ENCODE measurements at places on chromosomes 11 and 22. TPM values are rescaled to one million over a fixed set of nuclear protein-coding genes. Genes with fewer than 3 reads are reported as not detected.

The SHISAL1 gene
- total RNA-seq, result 3.3 TPM

The MOB2 gene
- 40.6 TPM for total RNA-seq

The ANAPC15 gene
- total RNA-seq, result 17.0 TPM

The SEPTIN3 gene
- not detected for total RNA-seq

The SCN4B gene
- total RNA-seq, result not detected

- peaks cover 100% of the 10 kb centered on the region for H3K36me3 ChIP-seq
- no peaks in the 10 kb centered on the region for H3K4me1 ChIP-seq
- H3K27ac ChIP-seq, result no peak overlapping the region
- no peak overlapping the region for H3K4me3 ChIP-seq
- H3K27me3 ChIP-seq, result no peaks in the 10 kb centered on the region
These were observed 11.7 kb downstream of the ZNF195 start for GRCh38 chr11:3367221-3367620.

DNA sequence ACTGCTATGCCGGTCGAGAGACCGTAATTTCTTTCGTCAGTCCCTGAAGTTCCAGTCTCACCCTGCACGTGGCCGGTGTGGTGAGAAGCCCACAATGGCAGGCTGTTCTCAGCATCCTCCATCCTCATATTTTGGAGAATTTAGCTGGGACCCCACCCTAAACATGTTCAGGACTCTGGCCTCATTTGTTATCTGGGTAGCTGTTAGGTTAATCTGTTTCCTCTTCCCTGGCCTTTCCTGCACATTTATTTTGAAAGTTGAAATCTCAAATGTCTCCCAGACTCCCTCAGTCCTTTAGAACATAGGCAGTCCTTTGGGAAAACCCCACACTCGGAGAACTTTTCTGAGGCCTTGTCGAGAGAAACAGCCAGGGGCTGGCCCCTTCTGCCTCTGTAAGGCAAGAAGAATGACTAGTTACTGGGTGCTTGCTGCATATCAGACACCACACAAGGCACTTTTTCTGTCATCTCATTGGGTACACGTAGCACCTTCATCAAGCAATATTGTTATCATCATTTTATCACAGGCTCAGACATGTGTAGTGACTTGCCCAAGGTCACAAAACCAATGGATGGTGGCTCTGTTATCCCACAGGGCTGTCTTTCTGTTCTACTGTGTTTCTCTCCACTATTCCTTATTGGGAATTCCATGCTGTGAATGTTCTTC, 109.3 kb upstream of the CRYBB3 start:
- H3K27ac ChIP-seq, result no peak overlapping the region
- H3K36me3 ChIP-seq, result no peaks in the 10 kb centered on the region
- H3K4me3 ChIP-seq, result no peak overlapping the region
- DNase-seq, result no peak

DNA sequence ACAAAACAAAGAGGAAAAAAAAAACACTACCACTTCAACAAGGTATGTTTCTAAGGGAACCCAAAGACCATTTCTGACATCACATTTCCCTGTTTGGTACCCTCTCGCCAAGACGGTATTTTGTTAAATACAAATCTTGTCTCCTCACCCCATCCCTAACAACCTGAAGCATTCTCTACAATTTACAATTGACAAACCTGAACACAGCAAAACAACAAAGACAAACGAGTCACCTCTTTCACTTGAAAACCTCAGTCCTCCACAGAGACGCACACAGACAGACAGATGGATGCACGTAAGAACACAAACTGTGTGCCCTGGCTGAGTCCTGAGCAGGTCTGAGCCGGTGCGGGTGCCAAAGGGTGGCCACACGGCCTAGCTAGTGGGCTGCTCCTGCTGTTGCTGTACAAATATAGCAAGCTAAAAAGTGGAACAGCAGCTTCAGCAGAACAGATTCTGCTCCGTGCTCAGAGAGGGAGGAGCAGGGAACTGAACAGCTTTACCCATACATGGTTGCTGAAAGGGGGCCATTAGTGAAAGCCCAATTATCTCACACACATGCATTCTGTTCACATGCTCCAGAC, 28.5 kb downstream of the CELF1 start:
- H3K27ac ChIP-seq, result peak overlapping the region; percentile 67
- H3K36me3 ChIP-seq, result peaks cover 6% of the 10 kb centered on the region
- H3K4me3 ChIP-seq, result peak overlapping the region; percentile 32
- peaks cover 39% of the 10 kb centered on the region for H3K4me1 ChIP-seq
- peak; percentile 68 for DNase-seq
- H3K27me3 ChIP-seq, result no peaks in the 10 kb centered on the region

GRCh38 chr11:94129512-94130297, 1.1 kb downstream of the PANX1 start:
- H3K27me3 ChIP-seq, result no peaks in the 10 kb centered on the region
- peak overlapping the region; percentile 98 for H3K27ac ChIP-seq
- no peak for DNase-seq
- H3K36me3 ChIP-seq, result no peaks in the 10 kb centered on the region

- H3K27me3 ChIP-seq, result no peaks in the 10 kb centered on the region
- peaks cover 7% of the 10 kb centered on the region for H3K4me1 ChIP-seq
- H3K36me3 ChIP-seq, result peaks cover 25% of the 10 kb centered on the region
- no peak overlapping the region for H3K27ac ChIP-seq
- DNase-seq, result no peak
These were observed 48.4 kb upstream of the RAB1B start for GRCh38 chr11:66219846-66220565.

- peaks cover 10% of the 10 kb centered on the region for H3K4me1 ChIP-seq
- H3K27me3 ChIP-seq, result no peaks in the 10 kb centered on the region
- no peak overlapping the region for H3K4me3 ChIP-seq
- H3K36me3 ChIP-seq, result peaks cover 29% of the 10 kb centered on the region
- DNase-seq, result no peak
- H3K27ac ChIP-seq, result no peak overlapping the region
These were observed 104.6 kb downstream of the ALX4 start for GRCh38 chr11:44205352-44205751.

DNA sequence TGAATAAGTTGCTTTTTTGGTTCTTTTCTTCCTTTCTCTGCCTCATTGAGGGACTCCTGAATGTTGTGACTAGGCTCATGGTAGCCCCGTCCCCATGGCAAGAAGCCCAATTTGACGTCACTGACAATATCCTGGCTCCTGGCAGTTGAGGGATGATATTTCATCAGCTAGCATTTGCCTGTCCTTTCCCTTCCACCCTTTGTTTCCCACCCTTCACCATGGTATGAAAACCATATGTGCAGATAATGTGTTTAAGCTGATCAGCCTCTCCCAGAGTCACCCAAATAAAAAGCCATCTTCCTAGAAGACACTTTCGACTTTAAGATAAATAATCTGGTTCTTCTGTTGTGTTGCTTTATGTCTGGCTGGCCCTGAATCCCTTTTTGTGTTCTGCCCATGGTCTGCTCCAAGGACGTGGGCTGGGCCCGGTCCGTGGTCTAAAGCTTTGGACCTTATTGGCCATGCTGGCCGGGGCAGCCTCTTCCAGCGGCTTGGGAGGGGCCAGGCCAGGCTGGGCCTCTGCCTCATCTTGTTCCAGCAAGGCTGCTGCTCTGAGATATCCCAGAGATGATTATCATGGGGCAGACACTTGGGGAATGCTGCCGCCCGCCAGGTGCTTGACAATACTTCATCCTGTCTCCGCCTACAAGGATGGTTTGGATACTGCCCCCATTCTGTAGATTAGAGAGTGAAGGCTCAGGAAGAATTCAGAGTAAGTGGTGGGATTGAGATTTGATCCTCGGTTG, 5.1 kb downstream of the TSPAN18 start:
- peak; percentile 74 for DNase-seq
- H3K36me3 ChIP-seq, result no peaks in the 10 kb centered on the region
- no peaks in the 10 kb centered on the region for H3K27me3 ChIP-seq
- peak overlapping the region; percentile 46 for H3K27ac ChIP-seq

- peak overlapping the region; percentile 82 for H3K27ac ChIP-seq
- no peaks in the 10 kb centered on the region for H3K36me3 ChIP-seq
- no peaks in the 10 kb centered on the region for H3K27me3 ChIP-seq
- peak; percentile 70 for DNase-seq
These were observed 25.6 kb upstream of the SORL1-AS1 start for GRCh38 chr11:121478226-121478894.

DNA sequence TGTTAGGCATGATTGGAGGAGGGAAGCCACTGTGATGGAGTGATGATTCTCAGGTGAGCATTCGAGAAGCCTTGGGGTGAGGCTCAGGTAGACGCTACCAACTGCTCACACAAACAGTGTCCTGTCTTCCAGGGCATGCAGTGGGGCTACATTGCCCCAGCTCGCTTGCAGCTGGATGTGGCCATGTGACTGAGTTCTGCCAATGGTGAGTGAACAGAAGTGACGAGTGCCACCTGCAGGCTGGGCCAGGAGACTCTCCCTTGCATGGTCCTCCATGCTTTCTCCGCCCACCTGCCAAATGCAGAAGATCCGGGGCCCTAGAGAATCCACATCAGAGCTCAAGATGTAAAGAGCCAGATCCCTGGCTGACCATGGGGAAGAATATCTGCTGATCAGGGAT, 195.9 kb downstream of the BCR start:
- no peaks in the 10 kb centered on the region for H3K27me3 ChIP-seq
- H3K27ac ChIP-seq, result no peak overlapping the region
- DNase-seq, result no peak
- H3K4me3 ChIP-seq, result no peak overlapping the region
- H3K4me1 ChIP-seq, result no peaks in the 10 kb centered on the region

DNA sequence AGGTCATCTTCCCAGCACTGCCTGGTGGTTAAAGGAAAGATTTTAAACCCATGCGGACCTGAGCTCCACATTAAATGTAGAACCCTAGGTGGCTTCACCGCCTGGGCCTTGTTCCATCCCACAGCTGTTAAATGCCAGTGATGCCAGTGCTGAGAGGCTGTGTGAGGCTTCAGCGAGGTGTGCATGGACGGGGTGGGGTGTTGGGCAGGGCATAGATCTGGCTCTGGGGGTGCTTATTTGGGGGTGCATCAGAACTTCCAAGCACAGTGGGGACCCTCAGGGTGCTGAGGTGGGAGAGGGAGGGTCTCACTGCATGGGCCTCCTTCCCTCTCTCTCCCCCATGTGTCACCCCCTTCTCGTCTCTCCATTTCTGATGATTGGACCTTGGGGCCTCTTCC, 90.1 kb upstream of the B3GAT1 start:
- DNase-seq, result no peak
- no peaks in the 10 kb centered on the region for H3K36me3 ChIP-seq
- no peak overlapping the region for H3K27ac ChIP-seq
- H3K4me3 ChIP-seq, result no peak overlapping the region
- H3K27me3 ChIP-seq, result peaks cover 18% of the 10 kb centered on the region

GRCh38 chr22:44738347-44738715, 14.0 kb upstream of the ARHGAP8 start:
- DNase-seq, result peak; percentile 88
- peak overlapping the region; percentile 50 for H3K27ac ChIP-seq
- no peaks in the 10 kb centered on the region for H3K27me3 ChIP-seq
- peaks cover 11% of the 10 kb centered on the region for H3K4me1 ChIP-seq

GRCh38 chr11:122241566-122241965, 125.6 kb upstream of the BLID start:
- no peak overlapping the region for H3K4me3 ChIP-seq
- no peak for DNase-seq
- H3K4me1 ChIP-seq, result no peaks in the 10 kb centered on the region
- H3K27me3 ChIP-seq, result no peaks in the 10 kb centered on the region

DNA sequence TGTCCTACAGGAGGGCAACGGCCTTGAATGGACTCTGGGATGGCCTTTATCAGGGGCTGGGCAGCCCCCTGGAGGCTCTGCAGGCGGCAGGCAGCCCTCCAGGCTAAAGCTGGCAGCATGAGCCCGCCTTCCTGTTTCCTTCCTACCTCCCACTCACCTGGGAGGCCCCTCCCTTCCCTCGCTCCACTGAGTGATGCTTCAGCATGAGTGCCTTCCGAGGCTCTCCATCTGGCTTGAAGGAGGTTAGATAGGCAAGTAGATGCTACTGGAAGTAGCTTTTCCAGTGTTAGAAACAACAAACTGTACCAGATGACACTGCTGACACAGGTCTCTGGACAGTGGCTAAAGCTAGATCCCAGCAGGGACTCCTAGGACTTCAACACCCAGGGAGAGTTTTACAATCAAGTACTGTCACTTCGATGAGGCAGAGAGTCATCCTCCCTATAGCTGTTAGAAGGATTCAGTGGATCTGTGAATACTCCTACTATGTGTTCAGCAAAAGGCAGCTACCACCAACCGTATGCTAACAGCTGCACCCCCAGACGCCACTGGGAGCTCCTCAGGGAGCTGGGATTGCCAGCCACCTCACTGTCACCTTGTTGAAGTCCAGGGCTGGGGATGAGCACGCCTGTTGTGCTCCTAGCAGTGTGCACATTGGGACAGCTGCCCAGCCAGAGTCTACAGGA, 4.1 kb upstream of the SLC25A1 start:
- no peak overlapping the region for H3K27ac ChIP-seq
- H3K4me3 ChIP-seq, result no peak overlapping the region
- no peaks in the 10 kb centered on the region for H3K27me3 ChIP-seq
- H3K36me3 ChIP-seq, result peaks cover 3% of the 10 kb centered on the region
- H3K4me1 ChIP-seq, result peaks cover 13% of the 10 kb centered on the region
- no peak for DNase-seq

DNA sequence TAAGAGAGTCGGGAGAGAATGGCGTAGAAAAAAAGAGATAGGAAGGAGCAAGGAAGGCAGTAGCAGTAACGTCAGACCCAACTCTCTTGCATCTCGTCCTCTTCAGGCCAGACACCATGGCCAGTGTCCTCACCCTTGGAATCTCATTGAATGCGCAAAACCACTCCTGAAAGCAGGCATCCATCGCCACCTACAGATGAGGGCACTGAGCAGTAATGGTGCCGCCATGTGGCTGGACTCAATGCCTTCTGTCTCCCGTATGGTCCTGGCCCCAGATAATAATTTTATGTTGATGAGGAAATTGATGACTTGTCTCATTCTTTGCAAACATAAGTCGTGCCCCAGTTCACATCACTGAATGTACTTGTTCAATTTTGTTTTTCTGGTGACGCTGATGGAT, 17.8 kb upstream of the ALX4 start:
- H3K27ac ChIP-seq, result no peak overlapping the region
- H3K36me3 ChIP-seq, result no peaks in the 10 kb centered on the region
- H3K27me3 ChIP-seq, result peaks cover 3% of the 10 kb centered on the region
- H3K4me3 ChIP-seq, result no peak overlapping the region
- peaks cover 11% of the 10 kb centered on the region for H3K4me1 ChIP-seq

DNA sequence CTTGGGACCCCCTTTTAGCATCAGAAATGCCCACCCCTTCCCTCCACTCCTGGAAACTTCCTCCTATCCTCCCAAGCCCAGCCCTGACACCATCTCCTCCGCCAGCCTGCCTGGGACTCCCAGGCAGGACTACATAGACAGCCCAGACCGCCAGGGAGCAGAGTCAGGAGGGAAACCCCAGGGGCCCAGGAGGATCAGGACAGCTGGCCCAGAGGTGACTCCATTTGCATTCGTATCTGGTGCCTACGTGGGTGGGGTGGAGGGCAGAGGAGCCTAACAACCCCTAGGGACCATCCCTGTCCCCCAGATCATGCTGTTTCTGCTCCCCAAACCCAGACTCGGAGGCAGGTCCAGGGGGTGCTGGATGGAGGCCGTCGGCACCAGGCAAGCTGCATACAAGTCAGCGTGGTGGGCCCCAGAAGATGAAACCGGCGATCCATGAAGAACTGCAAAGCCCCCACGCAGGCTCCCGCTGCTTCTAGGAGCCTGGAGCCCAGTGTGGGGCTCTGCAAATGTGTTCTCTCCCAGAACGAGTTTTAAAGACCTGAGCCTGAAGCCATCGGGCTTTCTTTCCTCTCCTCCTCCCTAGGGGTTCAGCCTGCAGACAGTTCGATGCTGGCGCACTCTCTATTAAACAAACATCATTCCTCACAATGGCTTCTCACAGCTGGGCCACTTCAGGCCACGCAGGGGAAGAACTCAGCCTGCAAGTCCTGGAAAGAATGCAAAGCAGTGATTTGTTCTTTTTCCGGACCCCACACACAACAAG, 1506.8 kb downstream of the BRD1 start:
- H3K4me3 ChIP-seq, result no peak overlapping the region
- H3K27me3 ChIP-seq, result peaks cover 5% of the 10 kb centered on the region
- H3K4me1 ChIP-seq, result no peaks in the 10 kb centered on the region
- no peak overlapping the region for H3K27ac ChIP-seq
